ENCODE measurements at places on chromosomes 3 and 15. TPM values are rescaled to one million over a fixed set of nuclear protein-coding genes. Genes with fewer than 3 reads are reported as not detected.
A peak's percentile ranks its signal among the peaks of the same experiment; 100 is the strongest.

GRCh38 chr15:100873029-100873677 is 6.5 kb upstream of the ALDH1A3 start:
- ATAC-seq: peak; percentile 56

DNA sequence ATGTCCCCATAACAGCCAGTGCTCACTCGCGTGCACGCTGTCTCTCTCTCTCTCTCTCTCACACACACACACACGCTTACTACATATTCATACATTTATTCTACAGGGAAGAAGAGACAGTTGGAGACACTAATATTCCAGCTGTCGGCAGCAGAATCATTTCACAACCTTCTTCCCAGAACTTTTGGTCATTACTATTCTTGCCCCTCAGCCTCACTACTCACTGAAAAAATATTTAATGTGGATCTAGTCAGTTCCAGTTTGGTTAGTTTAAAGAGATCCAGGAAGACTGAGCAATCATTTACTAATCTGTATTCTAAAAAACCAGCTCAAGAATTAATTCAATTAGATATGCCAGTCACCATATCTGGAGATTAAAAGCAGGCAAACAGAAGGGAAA is 394.9 kb downstream of the PTPRG start:
- no peak for ATAC-seq

GRCh38 chr15:101250341-101250831 is 1.5 kb downstream of the CHSY1 start:
- no peak for ATAC-seq

- ATAC-seq: peak; percentile 59
These were observed 120.1 kb downstream of the LIPC start for GRCh38 chr15:58551764-58552504.

GRCh38 chr3:160210799-160211221 is 14.4 kb upstream of the C3orf80 start:
- no peak for ATAC-seq

DNA sequence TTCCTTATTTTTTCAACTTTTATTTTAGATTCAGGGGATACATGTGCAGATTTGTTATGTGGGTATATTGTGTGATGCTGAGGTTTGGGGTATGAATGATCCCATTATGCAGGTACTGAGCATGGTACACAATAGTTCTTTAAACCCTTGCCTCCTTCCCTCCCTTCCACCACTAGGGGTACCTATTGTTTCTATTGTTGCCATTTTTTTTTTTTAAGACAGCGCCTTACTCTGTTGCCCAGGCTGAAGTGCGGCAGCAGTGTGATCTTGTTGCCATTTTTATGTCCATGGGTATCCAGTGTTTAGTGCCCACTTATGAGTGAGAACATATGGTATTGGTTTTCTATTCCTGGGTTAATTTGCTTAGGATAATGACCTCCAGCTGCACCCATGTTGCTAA is 117.3 kb upstream of the FAM3D start:
- ATAC-seq: no peak

DNA sequence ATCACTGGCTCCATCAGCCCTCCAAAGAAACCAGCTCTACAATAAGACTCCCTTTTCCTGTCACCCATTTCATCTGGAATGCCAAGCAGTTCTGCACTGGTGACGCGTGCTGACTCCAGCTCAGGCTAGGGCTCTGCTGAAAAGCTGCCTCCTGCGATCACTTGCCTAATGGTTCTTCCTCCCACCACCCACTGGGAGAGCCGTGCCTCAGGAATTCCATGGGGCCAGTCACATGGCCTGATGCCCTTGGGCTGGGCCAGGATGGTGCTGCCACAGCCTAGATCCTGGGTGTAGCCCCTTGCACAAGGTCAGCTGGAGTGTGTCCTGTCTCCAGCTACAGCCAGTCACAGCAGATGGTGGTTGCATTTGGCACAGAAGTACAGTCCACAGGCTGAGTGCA is 98.9 kb downstream of the DNAJB8 start:
- ATAC-seq: no peak

DNA sequence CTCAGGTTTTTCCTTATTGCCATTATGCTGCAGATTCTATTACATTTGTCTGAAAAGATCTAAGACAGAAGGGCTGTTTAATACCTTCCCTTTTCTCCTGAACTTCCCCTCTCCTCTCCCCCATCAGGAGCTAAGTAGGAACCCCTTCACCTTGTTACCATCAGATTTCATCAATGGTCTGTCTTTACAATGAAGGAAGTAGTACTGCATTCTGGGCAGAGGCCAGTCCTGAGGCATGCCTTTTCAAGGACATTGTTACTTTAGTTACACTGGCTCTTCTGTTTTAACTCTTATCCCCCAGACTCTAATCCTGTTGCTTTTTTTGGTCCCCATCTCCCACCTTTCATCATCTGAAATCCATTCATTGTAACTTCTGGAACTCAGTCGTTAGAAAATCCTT is 8.1 kb downstream of the CTNNB1 start:
- ATAC-seq: no peak

- ATAC-seq: no peak
These were observed 50.6 kb upstream of the SLC6A1 start for GRCh38 chr3:10941972-10942371.

DNA sequence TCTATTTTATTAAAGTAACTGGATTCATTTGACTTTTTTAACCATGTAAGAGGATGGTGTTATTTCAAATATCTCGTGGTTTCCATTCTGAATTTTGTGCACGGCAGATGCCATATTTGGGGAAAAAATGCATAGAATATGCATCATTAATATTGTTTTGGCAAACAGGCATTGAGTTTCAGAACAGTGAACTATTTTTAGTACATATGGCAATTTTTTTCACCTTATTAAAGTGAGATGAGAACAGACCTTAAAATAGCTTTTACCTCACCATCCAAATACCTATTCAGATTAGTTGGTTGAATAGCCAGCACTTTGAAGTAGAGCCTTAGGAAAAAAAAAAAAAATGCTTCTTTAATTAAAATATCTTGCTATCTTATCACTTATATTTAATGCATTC is 117.3 kb upstream of the FLNB start:
- ATAC-seq: no peak

- no peak for ATAC-seq
These were observed 20.9 kb downstream of the CEMIP start for GRCh38 chr15:80800067-80800466.

DNA sequence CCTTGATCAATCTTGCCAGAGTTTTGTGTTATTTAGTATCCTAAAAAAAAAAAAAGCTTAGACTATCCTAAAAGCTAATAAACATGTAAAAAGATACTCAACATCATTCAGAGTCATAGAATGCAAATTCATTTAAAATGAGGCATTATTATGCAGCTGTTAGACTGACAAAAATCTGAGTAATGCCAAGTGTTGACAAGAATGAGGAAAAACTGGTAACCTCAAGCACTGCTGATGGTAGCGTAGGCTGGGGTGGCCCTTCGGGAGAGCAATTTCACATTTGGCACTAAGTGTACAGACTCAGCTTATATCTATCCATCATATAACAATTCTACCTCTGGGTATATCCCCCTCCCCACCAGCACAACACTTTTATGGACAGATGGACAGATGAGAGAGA is 280.4 kb downstream of the RAP2B start:
- peak; percentile 63 for ATAC-seq

- ATAC-seq: no peak
These were observed 2.5 kb downstream of the GRAMD2A start for GRCh38 chr15:72195101-72195511.

DNA sequence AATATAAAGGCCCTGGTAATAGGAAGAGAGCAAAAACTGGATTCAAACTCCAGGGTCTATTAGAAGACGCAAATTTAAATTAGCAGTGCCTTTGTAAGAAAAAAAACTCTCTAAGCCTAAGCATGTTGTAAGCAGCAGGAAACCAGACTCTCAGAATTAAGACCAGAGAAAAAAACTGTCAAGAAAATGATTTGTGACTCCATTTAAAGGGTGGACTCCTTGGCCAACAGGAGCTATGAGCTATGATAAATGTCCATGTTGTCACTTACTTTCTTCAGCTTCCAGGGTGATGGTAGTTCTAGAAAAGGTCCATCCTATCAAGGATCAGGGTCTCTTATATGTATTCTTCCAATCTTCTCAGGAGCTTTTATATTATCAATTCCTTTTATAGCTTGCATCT is 34.9 kb upstream of the CCDC50 start:
- ATAC-seq: no peak

- no peak for ATAC-seq
These were observed 31.2 kb upstream of the DUT start for GRCh38 chr15:48300038-48300437.

DNA sequence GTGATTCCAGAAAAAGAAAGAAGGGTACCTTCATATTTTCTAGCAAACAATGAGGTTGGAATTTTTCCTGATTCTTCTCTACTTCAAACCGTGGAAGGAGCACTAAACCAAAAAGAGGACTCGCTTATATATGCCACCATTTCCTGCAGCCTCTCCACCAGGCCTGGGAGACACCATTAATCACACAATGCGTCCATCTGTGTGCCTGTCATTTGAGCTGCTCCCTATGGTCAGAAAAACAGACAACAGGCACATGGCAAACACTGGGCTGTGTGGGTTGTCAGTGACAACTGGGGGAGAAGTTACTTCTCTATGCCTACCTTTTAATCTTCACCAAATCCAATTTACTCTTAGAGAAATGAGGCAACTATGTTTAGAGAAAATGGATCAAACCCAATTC is 71.9 kb downstream of the NR2F2 start:
- ATAC-seq: no peak

GRCh38 chr3:140019946-140020345 is 85.0 kb downstream of the CLSTN2 start:
- no peak for ATAC-seq

GRCh38 chr3:134933997-134934396 is 138.9 kb downstream of the EPHB1 start:
- ATAC-seq: no peak

DNA sequence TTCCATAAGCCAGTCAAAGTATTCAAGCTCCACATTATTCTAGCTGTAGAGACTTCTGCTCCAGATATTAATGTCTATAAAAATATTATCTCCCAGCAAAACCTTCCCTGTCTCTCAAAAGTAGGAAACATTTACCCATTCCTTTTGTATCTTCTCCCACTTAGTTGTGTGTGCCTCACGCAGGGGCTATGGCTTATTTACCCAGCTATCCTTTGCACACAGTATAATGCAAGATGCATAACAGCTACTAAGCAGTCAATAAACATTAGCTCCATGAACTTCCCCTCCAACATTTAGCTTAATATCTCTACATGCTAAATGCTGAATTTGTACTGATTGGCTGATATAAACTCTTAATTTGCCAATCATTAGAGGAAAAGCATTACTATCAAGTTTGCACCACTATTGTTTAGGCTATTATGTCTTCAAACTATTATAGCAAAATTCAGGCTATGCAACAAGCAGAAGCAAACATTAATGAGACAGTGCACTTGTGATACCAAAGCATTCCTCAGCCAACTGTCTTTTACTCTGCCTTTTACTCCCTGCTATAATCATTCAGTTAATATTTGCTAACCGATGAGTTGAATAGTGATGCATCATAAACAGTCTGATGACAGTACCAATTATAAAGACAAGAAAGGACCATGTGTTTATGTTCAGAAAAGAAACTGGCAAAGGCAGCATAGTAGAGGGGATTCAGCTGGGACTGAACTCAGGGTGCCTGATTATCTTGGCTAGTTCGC is 81.2 kb downstream of the PLCH1 start:
- ATAC-seq: no peak

- ATAC-seq: no peak
These were observed 38.3 kb downstream of the CPN2 start for GRCh38 chr3:194312743-194313281.

Gene GBE1
- total RNA-seq: 251 TPM

Gene FES
- total RNA-seq: 122 TPM

Gene PARP16
- 19.8 TPM for total RNA-seq

Gene CCDC66
- 26.3 TPM for total RNA-seq

Gene SLC12A1
- not detected for total RNA-seq

Gene CHRM5
- total RNA-seq: not detected

Gene FBXW12
- not detected for total RNA-seq

Gene VGLL3
- not detected for total RNA-seq

Gene SMAD3
- total RNA-seq: 94.9 TPM

Data from activated T-helper 17 cell treated with anti-CD3 and anti-CD28 coated beads, Interleukin-2, amount 50 U/mL, for 72 hours (primary cell).